Stimulated activated CD8-positive, alpha-beta memory T cell treated with anti-CD3 and anti-CD28 coated beads, Interleukin-15, amount 100 ng/mL, for 1 hour (primary cell): ENCODE measurements at places on chromosomes 2 and 18.

GRCh38 chr18:29821544-29821943 lies 1221.0 kb downstream of the DSC3 start:
- no peak for DNase-seq

- no peak for DNase-seq
Measured at GRCh38 chr2:44778221-44778654, 163.3 kb upstream of the SIX3 start.

DNA sequence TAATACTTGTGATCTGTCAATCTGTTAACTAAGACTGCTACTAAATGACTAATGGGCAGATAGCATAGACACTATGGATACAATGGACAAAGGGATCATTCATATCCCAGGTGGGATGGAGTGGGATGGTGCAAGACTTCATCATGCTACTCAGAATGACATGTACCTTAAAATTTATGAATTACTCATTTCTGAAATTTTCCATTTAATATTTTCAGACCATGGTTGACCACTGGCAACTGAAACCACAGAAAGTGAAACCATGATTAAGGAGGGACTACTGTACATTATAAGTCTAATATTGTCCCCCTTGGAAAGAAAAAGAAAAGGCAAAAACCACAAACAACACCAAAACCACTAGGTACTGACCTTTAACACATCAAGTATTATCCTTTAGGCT lies 247.0 kb upstream of the SYT4 start:
- no peak for DNase-seq

DNA sequence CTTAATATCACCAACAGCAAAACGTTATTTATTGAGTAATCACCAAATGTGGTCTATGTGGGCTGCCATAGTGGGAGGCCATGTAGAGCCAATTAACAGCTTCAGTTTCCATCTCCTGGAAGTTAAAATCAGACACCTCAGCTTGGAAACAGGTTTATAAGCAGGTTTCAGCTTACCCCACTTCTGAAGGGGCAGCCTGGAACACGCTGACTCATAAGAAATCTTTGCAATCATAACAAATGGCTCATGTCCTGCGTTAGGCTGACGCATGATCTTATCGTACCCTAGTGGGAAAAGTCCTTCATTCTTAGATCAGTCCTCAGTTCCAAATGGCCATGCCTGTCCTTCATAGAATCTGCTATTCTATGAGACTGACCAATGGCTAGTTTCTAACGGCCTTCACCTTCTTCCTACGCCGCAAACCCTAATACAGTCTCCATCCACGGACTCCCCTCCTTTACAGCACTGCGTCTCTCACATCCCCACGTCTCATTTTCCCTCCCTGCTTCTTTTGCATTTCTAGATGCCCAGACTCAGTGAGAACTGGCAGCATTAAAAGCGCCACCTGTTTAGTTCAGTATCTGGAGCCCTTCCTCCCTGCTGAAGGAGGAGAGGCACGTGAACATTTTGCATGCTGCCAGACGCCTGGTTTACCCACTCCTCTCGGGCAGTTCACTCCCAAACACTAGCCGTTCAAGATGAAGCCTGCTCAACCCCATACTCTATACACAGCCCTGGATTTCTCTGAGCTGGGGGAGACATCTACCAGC lies 24.2 kb upstream of the BZW1 start:
- DNase-seq, result no peak

- no peak for DNase-seq
Measured at GRCh38 chr2:207258263-207258991, 92.7 kb upstream of the KLF7 start.

- DNase-seq, result no peak
Measured at GRCh38 chr2:121884511-121884921, 129.1 kb downstream of the TSN start.

DNA sequence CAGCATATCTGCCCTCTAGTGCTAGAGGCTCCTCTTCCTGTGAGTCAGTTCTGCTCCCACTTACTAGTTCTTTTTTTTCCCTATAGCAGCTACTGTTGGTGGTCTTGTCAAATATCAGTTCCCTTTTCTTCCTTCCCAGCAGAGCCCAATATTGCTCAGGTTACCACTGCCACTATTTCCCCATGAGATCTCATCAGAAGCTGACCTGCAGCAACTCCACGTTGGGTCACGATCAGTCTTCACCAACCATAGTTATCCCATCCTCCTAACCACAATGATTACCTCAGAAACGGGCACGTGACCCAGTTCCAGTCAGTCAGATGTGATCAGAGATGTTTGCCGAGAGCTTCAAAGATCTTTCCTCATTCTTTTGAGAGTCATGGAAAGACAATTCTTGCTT lies 59.7 kb upstream of the CAPN13 start:
- DNase-seq, result no peak

- DNase-seq, result no peak
Measured at GRCh38 chr2:196143730-196144131, 27.6 kb downstream of the STK17B start.

- no peak for DNase-seq
Measured at GRCh38 chr18:60146220-60146960, 226.2 kb downstream of the MC4R start.

DNA sequence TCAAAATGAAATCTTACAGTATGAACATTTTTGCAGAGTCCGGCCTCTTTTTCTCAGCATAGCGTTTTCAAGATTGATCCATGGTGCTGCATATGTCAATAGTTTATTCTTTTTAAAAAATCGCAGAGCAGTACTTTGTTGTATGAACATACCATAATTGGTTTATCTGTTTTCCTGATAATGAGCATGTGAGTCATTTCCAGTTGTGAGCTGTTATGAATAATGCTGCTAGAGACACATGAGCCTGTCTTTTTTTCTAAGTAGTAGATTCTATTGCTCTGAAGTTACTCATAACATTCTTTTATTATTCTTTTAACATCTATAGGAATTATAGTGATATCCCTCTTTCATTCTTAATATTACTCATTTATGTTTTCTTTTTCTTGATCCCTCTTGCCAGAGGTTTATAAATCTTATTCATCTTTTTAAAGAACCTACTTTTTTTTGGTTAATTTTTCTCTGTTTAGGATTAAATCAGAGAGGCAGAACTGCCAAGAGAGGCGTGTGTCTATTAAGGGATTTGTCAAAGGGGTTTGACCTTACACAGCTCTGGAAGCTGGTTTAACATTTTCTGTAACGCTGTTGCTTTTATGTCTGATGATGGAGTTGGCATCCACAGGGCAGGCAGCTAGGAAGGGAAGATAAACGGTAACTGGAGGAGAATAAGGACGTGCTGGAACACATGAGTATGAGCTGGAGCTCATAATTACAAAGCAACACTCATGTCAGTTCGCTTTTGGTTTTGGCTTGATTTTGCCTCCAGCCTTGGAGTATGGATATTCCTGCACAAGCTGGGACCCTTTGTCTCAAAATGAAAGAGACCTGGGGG lies 47.4 kb downstream of the MGAT5 start:
- DNase-seq, result no peak

GRCh38 chr2:220163486-220163885 lies 536.1 kb downstream of the SLC4A3 start:
- DNase-seq, result no peak

DNA sequence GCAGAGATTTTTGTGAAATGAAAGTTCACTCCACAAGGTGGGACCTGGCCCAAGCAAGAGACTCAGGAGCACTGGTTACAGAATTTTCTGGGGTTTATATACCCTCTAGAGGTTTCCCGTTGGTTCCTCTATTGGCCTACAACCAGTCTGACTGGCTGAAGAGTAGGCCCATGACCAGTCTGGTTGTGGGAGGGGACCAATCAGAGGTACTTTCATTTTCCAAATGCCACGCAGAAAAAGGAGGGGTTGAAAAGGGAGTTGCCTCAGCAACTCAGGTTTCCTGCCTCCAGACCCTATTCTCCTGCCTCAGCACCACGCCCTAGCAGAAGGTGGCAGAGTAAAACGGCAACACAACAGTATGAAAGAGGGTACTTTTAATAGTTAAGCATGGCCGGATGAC lies 98.4 kb downstream of the COLEC12 start:
- DNase-seq, result no peak

GRCh38 chr2:79131687-79132086 lies 11.4 kb downstream of the REG1A start:
- DNase-seq, result no peak

DNA sequence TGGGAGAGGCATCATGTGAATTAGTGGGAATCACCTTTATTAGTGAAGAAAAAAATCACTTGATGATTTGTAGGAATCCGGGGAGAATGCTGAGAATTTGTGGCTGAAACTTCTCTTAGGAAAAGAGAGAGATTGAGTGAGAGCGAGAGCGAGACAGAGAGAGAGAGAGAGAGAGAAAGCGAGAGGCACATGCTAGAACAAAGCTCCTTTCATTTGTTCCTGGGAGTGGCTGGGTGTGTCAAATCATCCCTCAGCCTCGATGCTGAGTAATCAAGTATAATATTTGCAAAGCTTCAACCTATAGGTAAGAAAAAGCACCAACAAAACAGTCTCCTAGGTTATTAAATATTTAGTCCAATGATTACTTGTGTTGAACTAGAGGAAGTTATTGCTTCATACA lies 4.4 kb upstream of the SERPINB5 start:
- no peak for DNase-seq

GRCh38 chr2:60306267-60306861 lies 247.1 kb downstream of the BCL11A start:
- DNase-seq, result no peak

- no peak for DNase-seq
Measured at GRCh38 chr2:113334147-113334546, 55.4 kb upstream of the PAX8 start.

DNA sequence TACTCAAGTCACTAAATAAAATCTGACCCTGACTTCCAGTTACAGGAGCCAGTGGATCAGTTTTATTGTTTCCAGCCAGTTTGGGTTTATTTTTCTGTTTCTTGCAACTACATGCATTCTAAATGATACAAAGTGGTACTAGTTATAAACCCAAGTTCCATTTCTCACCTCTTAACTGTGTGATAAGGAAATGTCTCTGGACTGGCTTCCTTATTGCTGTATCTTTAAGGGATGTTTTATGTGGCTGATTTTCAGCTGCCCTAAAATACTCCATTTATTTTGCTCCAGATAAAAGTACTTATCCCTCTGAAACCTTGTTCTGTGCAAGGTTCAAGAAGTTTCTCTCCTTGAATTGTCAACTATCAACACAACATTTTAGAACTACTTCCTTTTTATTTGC lies 107.9 kb upstream of the DLX2 start:
- DNase-seq, result no peak

DNA sequence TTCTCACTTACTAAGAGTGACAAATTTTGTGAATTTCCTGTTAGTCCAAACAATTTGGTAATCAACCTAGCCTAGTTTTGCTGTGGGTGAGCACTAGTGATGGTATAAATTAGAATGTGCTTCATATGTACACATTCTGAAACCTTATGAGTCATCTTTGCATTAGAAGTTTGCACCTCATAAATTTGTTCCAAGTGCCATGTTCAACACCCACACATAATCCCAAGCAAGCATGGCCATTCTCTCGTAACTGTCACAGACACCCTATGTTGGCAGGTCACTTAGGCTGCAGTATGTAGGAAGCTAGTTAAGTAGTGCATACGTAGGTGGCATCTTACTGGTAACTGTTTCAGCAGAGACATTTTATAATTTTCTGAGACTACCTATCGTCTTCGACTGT lies 46.9 kb downstream of the NAB1 start:
- no peak for DNase-seq

GRCh38 chr18:55588111-55588869 lies at the start of gene TCF4:
Gene TCF4, minus strand, starts transcription at chr18:55588192. Its CDS starts 1,076 bp downstream, at chr18:55587116.
- DNase-seq, result no peak

- DNase-seq, result no peak
Measured at GRCh38 chr2:66691031-66691965, 256.4 kb downstream of the MEIS1 start.

DNA sequence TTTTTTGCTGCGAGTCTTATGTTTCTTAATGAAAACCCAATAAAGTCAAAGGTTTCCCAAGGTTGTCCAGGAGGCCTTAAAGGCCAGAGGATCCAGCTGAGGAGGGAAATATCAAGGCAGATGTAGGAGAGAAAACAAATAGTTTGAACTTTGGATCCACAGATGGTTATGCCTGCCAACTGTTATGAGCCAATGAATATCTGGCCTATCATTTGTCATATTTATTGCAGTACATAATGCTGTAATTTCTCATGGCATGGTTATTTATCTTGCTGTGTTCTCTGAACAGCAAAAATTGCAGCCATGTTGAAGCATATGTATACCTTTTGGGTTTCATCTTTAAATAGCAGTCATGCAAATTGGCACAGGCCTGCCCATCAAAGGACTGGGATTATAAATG lies 38.2 kb upstream of the CAVIN2 start:
- DNase-seq, result no peak

DNA sequence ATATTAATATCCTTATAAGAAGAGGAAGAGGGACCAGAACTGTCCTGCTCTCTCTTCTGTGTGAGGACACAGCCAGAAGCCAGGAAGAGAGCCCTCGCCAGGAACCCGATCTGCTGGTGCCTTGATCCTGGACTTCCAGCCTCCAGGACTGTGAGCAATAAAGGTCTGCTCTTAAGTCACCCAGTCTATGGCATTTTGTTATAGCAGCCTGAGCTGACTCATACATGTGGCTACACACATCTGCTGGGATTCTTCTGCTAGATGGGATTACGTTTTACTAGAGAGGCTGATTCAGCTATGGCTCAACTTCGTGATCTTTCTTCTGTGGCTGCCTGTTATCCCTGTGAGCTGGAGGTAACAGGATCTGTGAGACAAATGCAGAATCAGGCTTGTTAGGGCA lies 29.6 kb downstream of the ARL4C start:
- DNase-seq, result no peak

GRCh38 chr2:241750076-241750840 lies 15.8 kb downstream of the D2HGDH start:
- DNase-seq, result no peak

GRCh38 chr2:148560496-148560895 lies 84.1 kb upstream of the EPC2 start:
- DNase-seq, result no peak

- DNase-seq, result no peak
Measured at GRCh38 chr2:8710951-8711350, 29.1 kb downstream of the ID2 start.

GRCh38 chr2:104889960-104890684 lies 36.2 kb downstream of the POU3F3 start:
- DNase-seq, result no peak

- no peak for DNase-seq
Measured at GRCh38 chr2:86035376-86035882, 70.3 kb downstream of the POLR1A start.

DNA sequence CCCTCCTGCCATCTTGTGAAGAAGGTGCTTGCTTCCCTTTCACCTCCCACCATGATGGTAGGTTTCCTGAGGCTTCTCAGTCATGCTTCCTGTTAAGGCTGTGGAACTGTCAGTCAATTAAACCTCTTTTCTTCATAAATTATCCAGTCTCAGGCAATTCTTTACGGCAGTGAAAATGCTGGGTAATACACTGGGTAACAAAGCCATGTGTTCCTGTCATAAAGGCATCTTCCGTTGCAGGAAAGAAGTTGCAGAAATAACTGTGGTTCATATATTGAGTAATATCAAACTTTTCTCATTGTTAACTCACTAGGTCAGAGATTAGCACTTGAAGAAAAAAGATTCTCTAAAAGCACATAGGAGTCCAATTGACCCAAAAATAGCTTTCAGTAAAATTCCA lies 163.9 kb upstream of the HNMT start:
- DNase-seq, result no peak
